Uterus (tissue), 4 donors: ENCODE measurements at places on chromosomes 5 and 9. TPM values are rescaled to one million over a fixed set of nuclear protein-coding genes. Genes with fewer than 3 reads are reported as not detected.

GRCh38 chr5:123207852-123208251, 118.8 kb downstream of the PRDM6 start:
- H3K4me1 ChIP-seq: no peaks in the 10 kb centered on the region
- no peaks in the 10 kb centered on the region for H3K36me3 ChIP-seq
- H3K27me3 ChIP-seq: no peaks in the 10 kb centered on the region
- no peak overlapping the region for H3K27ac ChIP-seq

GRCh38 chr5:411728-412127, 31.2 kb upstream of the EXOC3 start:
- no peaks in the 10 kb centered on the region for H3K4me1 ChIP-seq
- no peak overlapping the region for H3K4me3 ChIP-seq
- H3K27ac ChIP-seq: no peak overlapping the region
- DNase-seq: no peak
- H3K36me3 ChIP-seq: no peaks in the 10 kb centered on the region
- no peaks in the 10 kb centered on the region for H3K27me3 ChIP-seq

Gene CDKN2B-AS1
- 0.35 TPM for total RNA-seq

Gene MAN2A1
- 109 TPM for total RNA-seq

Gene NCS1
- total RNA-seq: 4.1 TPM

- no peaks in the 10 kb centered on the region for H3K4me1 ChIP-seq
- no peak for DNase-seq
- no peaks in the 10 kb centered on the region for H3K36me3 ChIP-seq
- H3K4me3 ChIP-seq: no peak overlapping the region
- no peak overlapping the region for H3K27ac ChIP-seq
- no peaks in the 10 kb centered on the region for H3K27me3 ChIP-seq
These were observed 591.6 kb upstream of the CYLC2 start for GRCh38 chr9:102403514-102403913.

DNA sequence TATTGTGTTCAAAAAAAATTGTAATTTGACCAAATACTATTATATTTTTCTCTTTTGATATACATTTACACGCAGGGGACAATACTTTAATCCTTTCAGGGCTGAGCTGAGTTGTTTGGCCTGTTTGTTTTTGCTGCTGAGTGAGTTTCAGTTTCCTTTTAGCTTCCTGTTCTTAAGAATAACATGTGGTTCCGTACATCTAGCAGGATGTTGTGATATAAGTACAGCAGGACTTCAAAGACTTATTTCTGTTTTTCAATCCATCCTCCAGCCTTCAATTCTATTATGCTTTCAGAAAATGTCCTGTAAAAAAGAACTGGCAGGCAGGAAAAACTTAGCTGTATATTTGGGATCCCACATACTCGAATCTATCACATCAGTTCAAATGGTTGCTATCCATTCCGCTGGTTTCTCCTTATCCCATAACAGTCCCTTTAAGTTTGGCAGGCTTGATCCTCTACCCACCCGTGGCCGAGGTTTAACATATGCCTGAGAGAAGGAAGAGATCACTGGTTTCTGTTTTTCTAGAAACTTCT, 1037.3 kb upstream of the ACO1 start:
- no peaks in the 10 kb centered on the region for H3K4me1 ChIP-seq
- no peak for DNase-seq
- no peaks in the 10 kb centered on the region for H3K36me3 ChIP-seq
- no peaks in the 10 kb centered on the region for H3K27me3 ChIP-seq
- H3K27ac ChIP-seq: peak overlapping the region; percentile 19

- no peak overlapping the region for H3K4me3 ChIP-seq
- no peak overlapping the region for H3K27ac ChIP-seq
- DNase-seq: no peak
- H3K36me3 ChIP-seq: no peaks in the 10 kb centered on the region
- no peaks in the 10 kb centered on the region for H3K27me3 ChIP-seq
These were observed 3.7 kb upstream of the UCK1 start for GRCh38 chr9:131534721-131535237.

Gene LYRM7
- 22.6 TPM for total RNA-seq
